H54 (cell line): ENCODE measurements at places on chromosomes 11 and 22.

GRCh38 chr22:37677493-37677974, 2.1 kb downstream of the LGALS1 start:
- DNase-seq, result no peak

DNA sequence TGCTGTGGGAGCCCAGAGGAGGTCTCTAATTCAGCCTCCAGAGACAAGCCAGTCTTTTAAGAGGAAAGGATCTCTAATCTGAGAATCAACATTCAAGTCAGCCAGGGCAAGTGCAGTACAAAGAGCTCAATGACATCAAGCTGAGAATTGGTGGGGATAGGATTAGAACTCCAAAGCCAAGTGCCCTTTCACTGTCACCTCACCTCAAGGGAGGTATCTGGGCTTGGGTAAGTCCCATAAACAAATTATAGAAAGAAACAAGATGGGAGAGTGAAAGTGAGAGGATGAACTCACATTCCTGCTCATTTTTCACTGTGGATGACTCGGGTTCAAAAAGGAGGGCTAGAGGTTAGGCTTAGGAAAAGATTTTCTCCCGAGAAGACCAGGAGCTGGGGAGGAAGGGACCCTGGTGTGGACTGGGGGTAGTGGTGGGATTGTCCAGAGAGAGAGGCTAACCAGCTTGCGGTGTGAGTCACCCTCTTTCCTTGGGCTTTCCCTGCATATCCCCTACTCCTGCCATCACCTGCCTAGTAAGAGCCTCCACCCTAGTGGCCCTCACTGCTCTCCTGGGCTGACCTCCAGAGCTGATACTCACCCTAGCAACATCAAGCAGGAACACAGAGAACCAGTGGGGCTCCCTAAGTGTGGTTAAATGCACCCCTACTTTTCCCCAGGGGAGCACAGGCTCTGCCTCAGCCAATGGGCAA, 70.4 kb downstream of the RRM1 start:
- no peak for DNase-seq

GRCh38 chr22:39309881-39310714, 9.3 kb downstream of the RPL3 start:
- DNase-seq, result no peak

DNA sequence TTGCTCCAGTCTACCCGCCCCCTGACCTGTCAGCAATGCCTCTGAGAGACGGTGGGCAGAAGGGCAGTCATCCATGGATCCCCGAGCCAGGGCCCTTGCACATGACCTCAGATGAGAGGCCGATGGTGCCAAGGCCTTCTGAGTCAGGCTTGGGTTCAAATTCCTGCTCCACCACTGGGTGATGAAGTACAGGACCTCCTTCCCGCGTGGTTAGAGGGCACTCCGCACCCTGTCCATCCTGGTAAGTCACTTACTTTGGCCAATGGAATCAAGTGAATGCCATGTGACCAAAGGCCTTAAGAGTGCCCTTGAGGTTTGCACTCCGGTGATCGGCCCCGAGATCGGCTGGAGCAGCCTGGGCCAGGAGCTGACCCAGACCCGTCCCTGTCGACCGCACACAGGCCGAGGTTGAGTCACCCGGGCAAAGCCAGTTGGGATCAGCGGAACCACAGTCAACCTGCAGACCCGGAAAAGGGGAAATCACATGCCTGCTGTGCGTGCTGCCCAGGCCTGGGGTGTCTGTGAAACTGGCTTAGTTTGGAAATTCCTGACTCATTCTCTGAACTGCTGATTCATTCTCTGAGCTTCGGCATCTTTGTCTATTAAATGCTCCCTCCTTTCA, 48.9 kb downstream of the RTL6 start:
- DNase-seq, result peak; percentile 60

GRCh38 chr22:36362932-36363331, 24.8 kb downstream of the MYH9 start:
- no peak for DNase-seq

GRCh38 chr22:36829370-36830002, 12.7 kb upstream of the PVALB start:
- no peak for DNase-seq

GRCh38 chr11:122793515-122793914, 44.8 kb upstream of the CRTAM start:
- no peak for DNase-seq

- no peak for DNase-seq
Measured at GRCh38 chr22:29267462-29267857, 321 bp downstream of the RHBDD3 start.

- DNase-seq, result no peak
Measured at GRCh38 chr22:45880716-45881523, 96.0 kb downstream of the WNT7B start.

- peak; percentile 85 for DNase-seq
Measured at GRCh38 chr11:61815790-61816735, 740 bp downstream of the FADS1 start.

DNA sequence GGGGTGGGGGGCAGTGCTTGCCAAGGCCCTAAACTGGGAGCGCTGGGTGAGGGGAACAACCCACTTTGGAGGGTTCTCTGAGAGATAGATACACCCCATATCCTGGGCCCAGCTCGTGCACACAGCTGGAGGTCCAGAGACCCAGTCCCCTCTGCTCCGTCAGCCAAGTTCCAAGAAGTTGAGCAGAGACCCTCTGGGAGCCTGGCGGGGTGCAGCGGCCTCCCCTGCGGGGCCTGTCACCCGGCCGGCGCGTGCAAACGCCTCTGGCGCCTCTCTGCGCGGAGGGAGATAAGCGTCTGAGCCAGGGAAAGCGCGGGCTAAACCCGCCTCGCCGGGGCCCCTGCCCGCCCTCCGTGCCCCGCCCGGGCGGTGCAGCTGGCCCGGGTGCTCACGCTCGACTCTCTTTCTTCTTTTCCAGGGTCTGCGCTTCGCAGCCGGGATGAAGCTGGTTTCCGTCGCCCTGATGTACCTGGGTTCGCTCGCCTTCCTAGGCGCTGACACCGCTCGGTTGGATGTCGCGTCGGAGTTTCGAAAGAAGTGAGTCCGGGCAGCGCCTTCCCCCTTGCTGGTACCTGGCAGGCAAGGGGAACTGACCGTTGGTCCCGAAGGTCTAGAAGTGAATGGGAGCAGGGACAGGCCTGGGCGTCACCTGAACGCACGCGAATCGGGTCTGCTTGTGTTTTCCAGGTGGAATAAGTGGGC, 540 bp downstream of the ADM start:
- no peak for DNase-seq

- DNase-seq, result no peak
Measured at GRCh38 chr11:36092314-36093030, 148.6 kb downstream of the LDLRAD3 start.

- DNase-seq, result no peak
Measured at GRCh38 chr11:10295064-10295901, 1.3 kb upstream of the SBF2 start.

DNA sequence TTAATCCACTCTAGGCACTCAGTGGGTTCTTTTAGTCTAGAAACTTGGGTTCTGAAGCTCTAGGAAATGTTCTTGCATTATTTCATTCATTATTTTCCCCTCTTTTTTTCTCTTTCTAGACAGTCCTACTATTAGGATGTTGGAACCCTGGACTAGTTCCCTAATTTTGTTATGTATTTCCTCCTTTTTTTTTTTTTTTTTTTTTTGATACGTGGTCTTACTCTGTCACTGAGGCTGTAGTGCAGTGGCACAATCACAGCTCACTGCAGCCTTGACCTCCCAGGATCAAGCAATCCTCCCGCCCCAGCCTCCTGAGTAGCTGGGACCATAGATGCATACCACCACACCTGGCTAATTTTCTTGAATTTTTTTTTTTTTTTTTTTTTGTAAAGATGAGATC, 9.4 kb downstream of the UPB1 start:
- no peak for DNase-seq

DNA sequence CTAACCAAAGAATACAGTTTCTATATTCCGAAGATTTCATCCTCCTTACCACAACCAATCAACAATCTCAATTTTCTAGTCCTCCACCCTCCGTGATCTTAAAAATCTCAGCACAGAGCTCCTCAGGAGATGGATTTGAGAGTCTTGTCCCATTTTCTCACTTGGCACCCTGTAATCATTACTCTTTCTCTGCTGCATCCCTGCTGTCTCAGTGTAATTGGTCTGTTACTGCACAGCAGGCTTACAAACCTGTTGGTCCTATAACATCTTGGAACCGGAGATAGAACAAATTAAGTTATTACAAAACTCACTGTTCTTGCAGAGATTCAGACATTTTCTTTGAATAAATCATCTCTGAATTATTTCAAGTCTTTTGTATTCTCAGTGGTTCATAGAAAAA, 1227.2 kb downstream of the JRKL start:
- no peak for DNase-seq

DNA sequence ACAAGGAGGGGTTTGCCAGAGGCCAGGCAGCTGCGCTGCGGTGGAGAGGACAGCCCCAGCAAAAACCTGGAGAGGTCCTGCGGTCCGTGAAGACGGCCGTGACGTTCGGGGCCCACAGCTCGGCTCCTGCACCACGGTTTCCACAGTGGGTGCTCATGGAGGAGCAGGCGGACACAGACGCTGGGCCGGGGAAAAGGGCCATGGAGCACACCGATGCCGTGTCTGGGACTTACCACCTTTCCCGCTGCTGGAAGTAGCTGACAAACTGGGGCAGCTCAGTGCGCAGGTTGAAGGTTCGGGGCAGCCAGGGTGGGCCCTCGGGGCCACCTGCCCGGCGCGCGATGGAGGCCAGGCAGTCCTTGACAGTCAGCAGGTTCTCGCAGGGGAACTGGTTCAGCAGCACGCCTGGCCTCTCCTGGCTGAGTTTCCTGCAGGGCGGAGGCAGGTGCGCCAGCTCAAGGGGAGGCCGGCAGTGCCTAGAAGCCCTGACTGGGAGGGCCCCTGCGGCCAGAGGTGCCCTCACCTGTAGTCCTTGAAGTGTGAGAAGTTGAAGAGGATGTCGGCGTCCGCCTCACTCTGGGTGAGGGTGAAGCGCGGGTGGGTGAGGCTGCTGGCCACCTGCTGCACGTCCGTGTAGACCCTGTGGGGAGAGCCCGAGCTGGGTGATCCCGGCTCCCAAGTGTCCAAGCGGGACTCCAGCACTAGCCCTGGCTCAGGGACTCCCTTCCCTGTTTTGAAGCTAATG, 12.8 kb downstream of the TTLL12 start:
- DNase-seq, result no peak

DNA sequence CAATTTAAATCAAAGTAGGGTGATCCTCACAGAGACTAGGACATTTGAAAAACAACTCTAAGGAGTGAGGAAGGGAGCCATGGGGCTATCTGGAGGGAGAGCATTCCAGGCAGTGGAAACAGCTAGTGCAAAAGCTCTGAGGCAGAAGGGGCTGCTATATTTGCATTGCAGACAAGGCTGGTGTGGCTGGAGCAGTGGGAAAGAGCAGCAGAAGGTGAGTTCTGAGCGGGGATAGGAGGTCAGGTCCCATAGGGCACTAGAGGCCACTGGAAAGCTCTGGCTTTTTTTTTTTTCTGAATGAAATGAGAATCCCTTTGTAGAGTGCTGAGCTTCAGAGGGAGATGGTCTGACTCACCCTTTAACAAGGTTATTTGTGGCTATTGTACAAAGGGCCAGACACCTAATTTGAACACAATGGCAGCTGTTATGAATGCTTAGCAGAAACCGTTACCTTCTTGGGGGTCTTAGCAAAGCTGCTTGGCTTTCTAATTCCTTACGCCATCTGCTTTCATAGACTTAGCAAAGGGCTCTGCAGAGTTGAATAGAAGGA, 291.6 kb downstream of the BUD13 start:
- no peak for DNase-seq

- DNase-seq, result no peak
Measured at GRCh38 chr22:30537083-30537731, 9.3 kb downstream of the SEC14L6 start.

- DNase-seq, result no peak
Measured at GRCh38 chr22:38454353-38455075, 485 bp downstream of the KCNJ4 start.

DNA sequence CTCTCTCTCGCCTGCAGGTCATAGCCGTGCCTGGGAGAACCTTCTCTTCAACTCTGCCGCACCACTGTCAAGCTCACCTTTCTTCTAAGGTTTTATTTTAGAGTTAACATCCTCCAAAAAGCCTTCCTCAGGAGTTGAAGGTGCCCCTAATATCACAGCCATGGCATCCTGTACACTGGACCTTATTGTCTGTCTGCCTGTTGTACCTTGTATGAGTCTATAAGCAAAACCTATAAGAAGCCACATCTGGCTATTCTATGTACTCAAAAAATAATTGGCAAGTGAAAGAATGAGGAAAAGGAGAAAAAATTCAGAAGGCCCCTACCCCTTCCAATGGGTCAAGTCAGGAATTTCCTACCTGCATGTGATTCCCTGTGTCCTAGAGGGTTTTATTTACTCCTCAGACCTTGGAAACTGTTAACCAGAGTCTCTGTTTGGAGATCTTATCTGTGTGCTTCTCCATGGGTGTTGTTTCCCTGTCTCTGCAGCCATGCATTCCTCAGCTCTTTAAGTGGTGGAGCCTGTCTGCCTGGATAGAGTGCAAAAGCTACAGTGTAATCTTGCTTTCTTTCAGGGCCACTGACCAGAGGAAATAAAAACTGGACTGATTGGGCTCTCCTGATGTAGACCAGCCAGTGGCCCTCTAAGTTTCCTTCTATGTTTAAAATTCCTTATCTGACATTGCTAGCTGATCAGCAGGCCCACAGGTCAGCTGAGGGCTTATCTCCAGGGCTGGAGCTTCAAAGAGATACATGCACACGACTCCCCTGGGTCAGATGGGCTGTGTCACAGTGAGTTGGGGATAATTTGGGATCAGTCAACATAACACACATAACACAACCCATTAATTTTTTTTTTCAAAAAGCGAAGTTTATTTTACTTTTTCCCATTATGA, 37.6 kb upstream of the TMEM135 start:
- DNase-seq, result no peak

DNA sequence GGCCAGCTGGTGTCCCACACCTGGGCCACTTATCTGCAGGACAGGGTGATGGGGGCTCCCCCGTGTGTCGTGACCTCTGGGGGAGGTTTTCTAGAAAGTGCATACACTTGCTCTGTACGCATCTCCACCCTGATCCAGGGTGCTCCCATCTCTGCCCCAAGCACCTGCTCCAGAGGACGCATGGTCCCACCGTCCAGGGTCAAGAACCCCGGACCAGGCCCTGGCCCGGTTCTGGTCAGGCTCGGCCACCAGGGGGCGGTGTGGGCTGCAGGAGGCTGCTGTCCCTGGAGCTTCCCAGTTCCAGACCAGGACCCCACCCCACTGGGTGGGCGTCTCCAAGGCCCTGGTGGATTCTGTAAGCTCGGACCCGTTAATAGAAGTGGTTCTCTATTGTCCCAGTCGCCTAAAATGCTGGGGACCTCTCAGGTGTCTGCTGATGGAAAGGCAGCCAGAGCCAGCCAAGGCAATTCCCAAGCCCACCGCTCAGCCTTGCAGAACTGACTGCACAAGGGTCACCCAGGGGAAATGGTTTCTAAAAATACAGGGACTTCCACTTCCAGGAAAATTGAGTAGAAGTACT, 34.7 kb upstream of the SEPTIN5 start:
- peak; percentile 14 for DNase-seq

DNA sequence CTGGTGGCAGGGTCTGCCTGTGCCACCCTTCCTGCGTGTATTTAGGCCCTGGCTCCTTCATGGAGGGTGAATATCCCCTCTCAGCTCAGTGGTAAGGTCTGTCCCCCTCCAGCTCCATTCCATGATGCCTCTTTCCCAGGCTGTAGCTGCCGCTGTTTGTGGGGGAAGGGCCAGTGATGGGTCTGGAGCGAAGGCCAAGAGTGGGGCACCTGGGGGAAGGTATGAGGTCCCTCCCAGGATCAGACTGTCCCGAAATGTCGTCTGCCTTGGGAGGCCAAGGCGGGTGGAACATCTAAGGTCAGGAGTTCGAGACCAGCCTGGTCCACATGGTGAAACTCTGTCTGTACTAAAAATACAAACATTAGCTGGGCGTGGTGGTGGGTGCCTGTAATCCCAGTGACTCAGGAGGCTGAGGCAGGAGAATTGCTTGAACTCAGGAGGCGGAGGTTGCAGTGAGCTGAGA, 1.1 kb downstream of the CD151 start:
- DNase-seq, result no peak
